ENCODE measurements at places on chromosomes 5 and 9.

GRCh38 chr5:95780597-95780996 is 41.9 kb downstream of the GLRX start:
- peaks cover 5% of the 10 kb centered on the region for H3K4me1 ChIP-seq
- H3K27me3 ChIP-seq: no peaks in the 10 kb centered on the region
- DNase-seq: no peak
- H3K36me3 ChIP-seq: 0 out of 2 replicates have a peak, but pooled peaks cover 10% of the 10 kb centered on the region
- no peak overlapping the region for H3K27ac ChIP-seq

- no peak overlapping the region for H3K4me3 ChIP-seq
- peaks cover 14% of the 10 kb centered on the region for H3K27me3 ChIP-seq
- DNase-seq: no peak
These were observed 156.3 kb downstream of the HMHB1 start for GRCh38 chr5:143968071-143968878.

GRCh38 chr5:120228262-120229031 is 235.7 kb upstream of the PRR16 start:
- no peak overlapping the region for H3K4me3 ChIP-seq
- no peak overlapping the region for H3K27ac ChIP-seq
- no peaks in the 10 kb centered on the region for H3K27me3 ChIP-seq
- no peak for DNase-seq

- H3K4me3 ChIP-seq: no peak overlapping the region
- H3K27ac ChIP-seq: no peak overlapping the region
- H3K4me1 ChIP-seq: peaks cover 6% of the 10 kb centered on the region
- H3K27me3 ChIP-seq: no peaks in the 10 kb centered on the region
These were observed 18.6 kb upstream of the PITX1 start for GRCh38 chr5:135052511-135053145.

DNA sequence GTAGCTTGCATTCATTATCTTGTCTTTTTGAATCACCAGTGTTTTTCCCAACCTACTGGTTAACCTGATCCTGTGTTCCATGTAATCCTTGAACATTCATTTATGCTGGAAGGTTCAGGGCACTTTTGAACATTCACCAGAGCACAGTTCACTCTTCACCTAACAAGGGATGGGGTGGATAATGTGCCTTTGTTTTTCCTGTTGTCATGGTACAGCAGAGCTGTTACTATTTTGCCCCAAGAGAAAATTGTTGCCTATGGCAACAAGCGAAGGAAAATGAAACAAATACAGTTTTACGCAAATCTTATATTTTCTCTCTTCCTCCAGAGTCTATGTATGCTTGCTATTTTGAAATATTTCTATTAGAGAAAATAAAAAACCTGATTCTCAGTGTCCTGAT is 60.3 kb upstream of the RIOK2 start:
- DNase-seq: no peak
- no peak overlapping the region for H3K27ac ChIP-seq
- no peaks in the 10 kb centered on the region for H3K4me1 ChIP-seq
- H3K27me3 ChIP-seq: no peaks in the 10 kb centered on the region
- no peaks in the 10 kb centered on the region for H3K36me3 ChIP-seq

GRCh38 chr9:121671612-121672155 is 20.2 kb downstream of the DAB2IP start:
- no peaks in the 10 kb centered on the region for H3K4me1 ChIP-seq
- peaks cover 5% of the 10 kb centered on the region for H3K27me3 ChIP-seq
- H3K27ac ChIP-seq: no peak overlapping the region

GRCh38 chr5:101611039-101611438 is 685.0 kb downstream of the SLCO4C1 start:
- no peaks in the 10 kb centered on the region for H3K4me1 ChIP-seq
- H3K27ac ChIP-seq: no peak overlapping the region
- H3K27me3 ChIP-seq: no peaks in the 10 kb centered on the region
- no peaks in the 10 kb centered on the region for H3K36me3 ChIP-seq
- no peak overlapping the region for H3K4me3 ChIP-seq
- DNase-seq: no peak

DNA sequence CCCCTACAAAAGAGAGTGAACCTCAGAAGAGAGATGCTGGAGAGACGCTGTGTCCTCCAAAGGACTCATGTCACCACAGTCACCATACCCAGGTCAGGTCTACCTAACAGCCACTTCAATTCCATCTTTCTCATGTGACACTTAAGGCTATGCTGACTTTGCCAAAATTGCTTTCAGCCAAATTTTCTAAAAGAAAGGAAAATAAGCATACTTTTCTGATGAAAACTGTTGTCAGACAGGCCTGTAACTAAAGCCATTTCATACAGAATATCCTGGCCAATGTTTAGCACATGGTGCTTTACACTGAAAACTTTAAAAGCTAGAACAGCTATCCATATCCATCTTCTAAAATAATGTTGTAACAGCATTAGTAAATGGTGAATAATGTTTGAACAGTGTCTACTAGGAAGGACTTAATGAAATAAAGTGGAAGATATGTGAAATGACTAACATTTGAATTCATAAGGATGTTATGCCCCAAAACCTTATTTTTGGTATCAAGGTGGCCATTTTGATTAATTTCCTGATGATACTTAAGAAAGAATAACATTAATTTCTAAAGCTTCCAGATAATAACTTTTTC is 97.2 kb downstream of the NFIB start:
- DNase-seq: no peak
- H3K27me3 ChIP-seq: no peaks in the 10 kb centered on the region
- H3K4me3 ChIP-seq: no peak overlapping the region
- no peak overlapping the region for H3K27ac ChIP-seq
- no peaks in the 10 kb centered on the region for H3K4me1 ChIP-seq
- H3K36me3 ChIP-seq: no peaks in the 10 kb centered on the region

- H3K27ac ChIP-seq: no peak overlapping the region
- no peaks in the 10 kb centered on the region for H3K36me3 ChIP-seq
- H3K27me3 ChIP-seq: no peaks in the 10 kb centered on the region
- no peak for DNase-seq
- H3K4me3 ChIP-seq: no peak overlapping the region
- H3K4me1 ChIP-seq: peaks cover 11% of the 10 kb centered on the region
These were observed 28.8 kb downstream of the FRMD3 start for GRCh38 chr9:83509402-83509801.

GRCh38 chr9:107046692-107047091 is 183.7 kb downstream of the ZNF462 start:
- no peaks in the 10 kb centered on the region for H3K27me3 ChIP-seq
- no peak overlapping the region for H3K27ac ChIP-seq
- no peaks in the 10 kb centered on the region for H3K36me3 ChIP-seq
- no peak overlapping the region for H3K4me3 ChIP-seq
- no peak for DNase-seq

- no peaks in the 10 kb centered on the region for H3K27me3 ChIP-seq
- no peak for DNase-seq
- peak overlapping the region; percentile 85 for H3K27ac ChIP-seq
- H3K4me1 ChIP-seq: peaks cover 38% of the 10 kb centered on the region
- peak overlapping the region; percentile 89 for H3K4me3 ChIP-seq
These were observed 1.4 kb upstream of the SPTAN1 start for GRCh38 chr9:128550770-128551656.

DNA sequence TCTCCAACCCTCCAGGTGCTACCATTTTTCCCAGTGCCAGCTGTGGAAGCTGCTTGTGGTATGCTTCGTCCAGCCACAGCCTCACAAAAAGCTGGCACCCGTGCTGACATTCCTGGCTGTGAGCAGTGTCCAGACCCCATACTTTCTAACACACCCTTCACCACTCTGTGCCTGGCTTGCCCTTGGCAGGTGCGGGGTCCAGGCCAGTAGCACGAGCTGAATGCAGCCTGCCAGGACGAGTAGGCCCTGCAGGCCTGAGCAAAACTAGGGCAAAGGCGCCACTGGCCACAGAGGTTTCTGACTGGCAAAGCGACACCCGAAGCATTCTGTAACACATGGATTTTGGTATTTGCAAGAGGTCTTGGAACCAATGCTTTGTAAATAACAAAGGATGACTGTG is 26.0 kb upstream of the GHR start:
- H3K36me3 ChIP-seq: no peaks in the 10 kb centered on the region
- H3K4me1 ChIP-seq: no peaks in the 10 kb centered on the region
- no peak overlapping the region for H3K27ac ChIP-seq
- no peak for DNase-seq
- no peaks in the 10 kb centered on the region for H3K27me3 ChIP-seq

DNA sequence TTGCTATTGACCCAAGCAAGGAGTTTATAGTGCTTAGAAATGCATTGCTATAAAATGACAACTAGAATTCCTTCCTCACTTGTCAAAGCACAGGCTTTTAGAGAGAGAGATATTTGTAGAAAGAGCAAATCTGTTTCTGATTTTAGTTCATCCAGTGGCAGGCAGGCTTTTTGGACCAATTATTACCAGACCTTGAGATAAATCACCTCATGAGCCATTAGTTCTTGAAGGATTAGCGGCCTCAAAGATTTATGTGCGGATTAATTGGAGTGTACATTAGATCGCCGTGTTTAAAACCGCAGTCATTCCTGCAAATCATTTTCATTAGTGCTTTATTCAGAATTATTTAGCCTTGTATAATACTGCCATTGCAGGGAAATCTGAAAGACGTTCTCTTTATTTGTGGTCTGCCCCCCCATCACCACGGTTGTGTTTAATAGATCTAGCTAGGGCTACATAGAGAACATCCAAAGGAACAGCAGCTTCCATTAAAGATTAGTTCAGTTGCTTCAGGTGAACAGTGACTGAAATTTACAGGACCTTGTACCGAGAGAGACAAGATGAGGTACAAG is 28.8 kb upstream of the TJP2 start:
- H3K36me3 ChIP-seq: no peaks in the 10 kb centered on the region
- H3K4me1 ChIP-seq: no peaks in the 10 kb centered on the region
- H3K27me3 ChIP-seq: no peaks in the 10 kb centered on the region
- no peak overlapping the region for H3K27ac ChIP-seq
- DNase-seq: no peak

- no peak overlapping the region for H3K27ac ChIP-seq
- DNase-seq: no peak
- no peaks in the 10 kb centered on the region for H3K4me1 ChIP-seq
- no peaks in the 10 kb centered on the region for H3K27me3 ChIP-seq
- no peak overlapping the region for H3K4me3 ChIP-seq
- H3K36me3 ChIP-seq: no peaks in the 10 kb centered on the region
These were observed 132.4 kb downstream of the HACD4 start for GRCh38 chr9:20898885-20899554.

DNA sequence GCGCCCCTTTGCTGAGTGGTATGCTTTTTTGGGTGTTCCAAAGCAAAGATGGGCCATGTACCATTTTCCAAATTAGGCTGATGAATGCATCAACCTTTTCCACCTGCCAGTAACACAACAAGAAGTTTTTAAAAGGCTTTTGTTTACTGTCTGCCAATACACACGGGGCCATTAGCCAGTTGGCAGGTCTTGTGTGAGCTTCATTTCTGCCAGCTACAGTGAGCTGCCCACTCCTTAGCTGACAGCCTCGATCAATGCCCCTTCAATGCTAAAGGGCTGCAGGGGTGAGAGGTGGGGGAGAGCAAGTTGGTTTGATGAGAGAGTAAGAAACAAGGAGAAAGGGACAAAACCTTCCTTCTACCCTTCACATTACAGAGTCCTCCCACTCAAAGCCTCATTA is 128.7 kb downstream of the C5orf15 start:
- H3K27ac ChIP-seq: no peak overlapping the region
- no peak overlapping the region for H3K4me3 ChIP-seq
- no peaks in the 10 kb centered on the region for H3K36me3 ChIP-seq
- no peaks in the 10 kb centered on the region for H3K4me1 ChIP-seq
- DNase-seq: no peak
- H3K27me3 ChIP-seq: peaks cover 6% of the 10 kb centered on the region

GRCh38 chr9:125360601-125361000 is 99.0 kb downstream of the GAPVD1 start:
- DNase-seq: no peak
- no peak overlapping the region for H3K4me3 ChIP-seq
- H3K27me3 ChIP-seq: no peaks in the 10 kb centered on the region
- peaks cover 79% of the 10 kb centered on the region for H3K36me3 ChIP-seq
- no peaks in the 10 kb centered on the region for H3K4me1 ChIP-seq

DNA sequence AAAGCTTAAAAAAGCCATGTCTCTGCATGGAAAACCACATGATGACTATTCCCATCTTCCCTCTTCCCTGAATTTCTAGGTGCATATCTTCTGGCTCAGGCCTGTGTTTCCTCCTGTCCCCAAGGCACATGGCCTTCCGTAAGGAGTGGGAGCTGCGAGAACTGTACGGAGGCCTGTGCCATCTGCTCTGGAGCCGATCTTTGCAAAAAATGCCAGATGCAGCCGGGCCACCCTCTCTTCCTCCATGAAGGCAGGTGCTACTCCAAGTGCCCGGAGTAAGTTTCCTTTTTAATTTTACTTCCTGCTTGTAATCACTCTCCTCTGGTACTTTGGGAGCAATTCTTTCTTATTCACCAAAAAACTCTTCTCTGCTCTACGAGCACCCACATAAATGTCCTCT is 83.6 kb downstream of the RFK start:
- H3K4me1 ChIP-seq: no peaks in the 10 kb centered on the region
- no peak overlapping the region for H3K4me3 ChIP-seq
- H3K27ac ChIP-seq: no peak overlapping the region
- H3K36me3 ChIP-seq: no peaks in the 10 kb centered on the region

All from DND-41 (cell line).